Mesenteric fat pad (tissue), 1 donor: ENCODE measurements at places on chromosomes 3 and 15. TPM values are rescaled to one million over a fixed set of nuclear protein-coding genes. Genes with fewer than 3 reads are reported as not detected.

DNA sequence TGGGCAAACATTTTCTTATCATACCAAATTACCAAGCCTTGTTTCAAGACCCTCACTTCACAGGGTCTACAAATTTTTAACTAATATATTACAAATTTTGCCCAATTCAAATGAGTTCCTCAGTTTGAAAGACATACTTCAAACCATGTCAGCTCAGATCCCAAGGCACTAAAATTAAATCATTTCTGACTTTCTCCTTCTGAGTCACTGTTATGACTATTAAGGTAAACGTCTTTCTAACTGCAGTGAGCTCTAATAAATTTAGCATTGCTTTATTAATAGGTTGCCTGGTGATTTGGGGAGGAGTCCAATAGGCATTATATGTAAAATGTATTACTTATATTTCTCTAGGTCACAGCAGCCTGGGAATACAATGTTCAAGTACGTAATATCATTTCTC, 158.2 kb upstream of the ARHGEF26 start:
- DNase-seq: no peak

ZNF502 gene
- total RNA-seq: 4.3 TPM

GRCh38 chr3:170010498-170010897, 27.3 kb upstream of the GPR160 start:
- no peak for DNase-seq

RAB6B gene
- total RNA-seq: 64.8 TPM

DNA sequence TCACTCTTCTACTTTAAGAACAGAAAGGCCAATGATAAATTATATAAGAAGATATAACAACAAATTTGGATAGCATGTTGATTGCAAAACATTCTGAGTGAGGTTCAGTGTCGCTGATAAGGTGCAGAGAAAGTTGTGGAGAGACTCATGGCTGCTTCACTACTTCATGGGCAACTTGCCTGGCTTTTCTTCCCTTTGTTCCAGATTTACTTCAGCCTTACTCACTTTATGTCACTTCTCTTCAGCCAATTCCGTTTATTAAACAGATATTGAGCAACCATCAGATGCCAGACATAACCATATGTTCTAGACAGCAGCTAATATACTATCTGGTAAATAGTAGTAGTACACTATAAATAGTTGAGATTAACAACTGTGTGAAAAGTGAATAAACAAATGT, 150.0 kb upstream of the CHL1 start:
- no peak for DNase-seq

- DNase-seq: no peak
These were observed 124.5 kb downstream of the PEAK1 start for GRCh38 chr15:77295446-77295845.
